ENCODE measurements at places on chromosomes 13 and 19.

- no peak for DNase-seq
Observed at GRCh38 chr19:55644191-55644833, 863 bp downstream of the ZNF581 start.

DNA sequence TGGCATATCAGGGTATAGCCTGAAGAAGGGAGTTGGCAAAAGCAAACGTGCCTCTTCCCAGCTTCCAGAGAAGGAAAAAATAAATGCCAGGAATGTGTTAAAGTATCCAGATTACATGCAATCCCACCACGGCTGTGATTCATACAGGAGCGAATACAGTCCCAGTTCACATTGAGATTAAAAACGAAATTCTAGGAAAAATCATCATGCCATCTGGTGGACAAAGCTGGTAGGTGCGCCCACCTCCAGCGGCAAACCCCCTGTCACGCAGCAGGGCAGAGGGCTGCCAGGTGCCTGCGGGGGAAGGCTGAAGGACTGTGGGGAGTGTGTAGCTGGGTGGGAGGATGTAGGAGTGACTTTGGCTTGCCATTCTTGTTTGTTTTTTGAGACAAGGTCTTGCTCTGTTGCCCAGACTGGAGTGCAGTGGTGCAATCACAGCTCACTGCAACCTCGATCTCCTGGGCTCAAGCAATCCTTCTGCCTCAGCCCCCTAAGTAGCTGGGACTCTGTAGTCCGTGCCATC is 6.4 kb upstream of the DMWD start:
- DNase-seq: no peak

GRCh38 chr19:2475018-2475701 is 767 bp upstream of the GADD45B start:
- no peak for DNase-seq

GRCh38 chr19:15263361-15263985 is 31.2 kb upstream of the EPHX3 start:
- no peak for DNase-seq

- no peak for DNase-seq
Observed at GRCh38 chr19:30669329-30670010, 297.3 kb downstream of the ZNF536 start.

- no peak for DNase-seq
Observed at GRCh38 chr13:99227909-99228688, 27.4 kb downstream of the UBAC2 start.

- DNase-seq: no peak
Observed at GRCh38 chr19:55488986-55489710, 912 bp downstream of the SSC5D start.

GRCh38 chr13:20398459-20398858 is 127.2 kb downstream of the CRYL1 start:
- DNase-seq: no peak

GRCh38 chr13:99132295-99132835 is 68.3 kb upstream of the UBAC2 start:
- DNase-seq: no peak

GRCh38 chr19:48511800-48512503 is at the start of gene LMTK3:
Gene LMTK3, minus strand, starts transcription at chr19:48511835. Its CDS starts 259 bp downstream, at chr19:48511576.
- DNase-seq: no peak

DNA sequence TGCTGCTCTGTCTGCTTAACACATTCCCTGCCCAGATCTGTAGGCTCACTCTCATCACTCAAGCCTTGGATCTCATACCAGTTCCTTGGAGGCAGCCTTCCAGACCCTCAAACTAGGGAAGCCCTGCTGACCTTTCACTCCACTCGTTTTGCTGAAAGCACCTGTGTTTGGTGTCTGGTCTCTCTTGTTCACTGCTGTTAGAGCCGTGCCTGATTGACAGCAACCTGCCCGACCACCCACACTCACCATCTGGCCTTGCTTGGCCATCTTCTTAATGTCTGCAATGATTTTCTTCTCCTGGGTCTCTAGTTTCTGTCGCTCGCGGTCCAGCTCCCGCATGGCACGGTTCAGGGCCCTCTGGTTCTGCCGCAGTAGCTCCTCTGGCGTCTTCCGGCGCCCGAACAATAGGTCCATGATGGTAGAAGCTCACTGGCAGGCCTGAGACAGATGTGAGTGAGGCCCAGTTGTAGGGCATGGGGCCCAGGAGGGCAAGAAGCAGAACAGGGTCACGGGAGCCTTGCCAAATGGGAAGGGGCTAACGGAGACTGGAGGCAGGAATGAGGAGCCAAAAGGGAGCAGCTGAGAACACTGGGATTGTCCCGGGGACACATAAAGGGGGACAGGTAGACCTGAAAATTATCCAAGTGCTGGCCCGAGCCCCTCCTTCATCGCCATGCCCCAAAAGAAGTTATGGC is 959 bp downstream of the CHMP2A start:
- no peak for DNase-seq

DNA sequence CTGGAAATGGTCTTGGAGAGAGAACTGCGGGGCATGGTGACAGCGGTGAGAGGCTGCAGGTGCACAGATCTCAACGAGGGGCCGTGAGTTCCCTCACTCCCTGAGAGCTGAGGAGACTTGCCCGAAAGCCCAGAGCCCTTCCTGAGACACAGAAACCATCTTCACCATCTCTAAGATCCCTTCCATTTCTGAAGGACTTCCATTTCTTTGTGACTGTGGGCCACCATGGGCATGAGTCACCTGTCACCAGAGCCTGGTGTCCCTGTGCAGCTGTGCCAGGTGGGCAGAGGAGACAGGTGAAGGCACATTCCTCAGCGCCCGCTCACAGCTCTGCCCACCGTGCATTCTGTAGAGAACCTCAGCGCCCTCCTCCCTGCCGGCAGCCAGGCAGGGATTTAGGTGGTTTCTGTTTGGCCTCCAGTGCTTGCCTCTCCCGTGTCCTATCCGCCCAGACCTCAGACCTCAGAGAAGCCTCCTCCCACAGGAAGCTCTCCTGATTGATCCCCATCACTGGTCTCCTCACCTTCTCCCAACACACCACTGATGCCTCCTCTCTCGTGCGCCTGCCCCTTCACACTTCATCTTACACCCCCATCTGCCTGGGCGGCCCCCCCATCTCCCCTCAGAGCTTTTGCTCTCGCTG is 24.2 kb downstream of the SH3GL1 start:
- DNase-seq: no peak

DNA sequence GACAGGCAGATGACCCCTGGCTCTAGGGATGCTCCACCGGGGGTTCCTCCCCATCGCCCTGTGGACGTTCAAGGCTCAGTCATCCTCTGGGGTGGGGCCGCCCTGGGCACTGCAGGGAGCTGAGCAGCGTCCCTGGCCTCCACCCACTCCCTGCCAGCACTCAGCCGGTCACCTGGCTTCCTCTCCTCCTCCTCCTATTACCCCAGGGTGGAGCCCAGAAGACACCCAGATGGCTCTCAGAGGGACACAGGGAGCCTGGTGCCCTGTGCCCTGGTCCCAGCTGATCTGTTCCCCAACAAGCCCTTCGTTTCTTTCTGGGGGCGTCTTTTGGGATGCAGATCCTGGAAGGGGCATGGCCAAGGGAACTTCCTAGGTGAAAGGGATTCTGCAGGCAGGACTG is 3.7 kb upstream of the MKNK2 start:
- no peak for DNase-seq

DNA sequence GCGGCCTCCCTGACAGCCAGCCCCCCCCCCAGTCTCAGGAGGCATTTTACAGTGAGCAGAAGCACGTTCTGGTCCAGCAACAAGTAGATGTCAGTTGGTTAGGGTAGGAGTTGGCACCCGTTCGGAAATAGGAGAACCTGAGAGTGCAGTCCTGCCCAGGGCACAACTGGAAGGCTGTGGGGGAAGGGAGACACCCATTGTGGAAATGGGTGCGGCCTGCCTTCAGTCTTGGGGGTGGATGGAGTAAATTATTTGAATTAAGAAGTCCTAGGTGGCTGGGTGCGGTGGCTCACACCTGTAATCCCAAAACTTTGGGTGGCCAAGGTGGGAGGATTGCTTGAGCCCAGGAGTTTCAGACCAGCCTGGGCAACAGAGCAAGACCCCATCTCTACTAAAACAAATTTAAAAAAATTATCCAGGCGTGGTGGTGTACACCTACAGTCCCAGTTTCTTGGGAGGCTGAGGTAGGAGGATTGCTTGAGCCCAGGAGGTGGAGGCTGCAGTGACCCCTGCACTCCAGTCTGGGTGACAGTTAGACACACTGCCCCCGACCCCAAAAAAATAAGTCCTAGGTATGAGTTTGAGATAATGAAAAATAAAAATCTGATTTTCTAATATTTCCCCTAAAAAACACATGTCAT is 1.2 kb downstream of the CIRBP start:
- DNase-seq: no peak
